Activated CD8-positive, alpha-beta memory T cell treated with anti-CD3 and anti-CD28 coated beads, Interleukin-2, amount 50 U/mL, for 48 hours (primary cell): ENCODE measurements at places on chromosomes 2 and 18.

- no peak for DNase-seq
Observed at GRCh38 chr2:22521620-22522019, 863.4 kb upstream of the KLHL29 start.

DNA sequence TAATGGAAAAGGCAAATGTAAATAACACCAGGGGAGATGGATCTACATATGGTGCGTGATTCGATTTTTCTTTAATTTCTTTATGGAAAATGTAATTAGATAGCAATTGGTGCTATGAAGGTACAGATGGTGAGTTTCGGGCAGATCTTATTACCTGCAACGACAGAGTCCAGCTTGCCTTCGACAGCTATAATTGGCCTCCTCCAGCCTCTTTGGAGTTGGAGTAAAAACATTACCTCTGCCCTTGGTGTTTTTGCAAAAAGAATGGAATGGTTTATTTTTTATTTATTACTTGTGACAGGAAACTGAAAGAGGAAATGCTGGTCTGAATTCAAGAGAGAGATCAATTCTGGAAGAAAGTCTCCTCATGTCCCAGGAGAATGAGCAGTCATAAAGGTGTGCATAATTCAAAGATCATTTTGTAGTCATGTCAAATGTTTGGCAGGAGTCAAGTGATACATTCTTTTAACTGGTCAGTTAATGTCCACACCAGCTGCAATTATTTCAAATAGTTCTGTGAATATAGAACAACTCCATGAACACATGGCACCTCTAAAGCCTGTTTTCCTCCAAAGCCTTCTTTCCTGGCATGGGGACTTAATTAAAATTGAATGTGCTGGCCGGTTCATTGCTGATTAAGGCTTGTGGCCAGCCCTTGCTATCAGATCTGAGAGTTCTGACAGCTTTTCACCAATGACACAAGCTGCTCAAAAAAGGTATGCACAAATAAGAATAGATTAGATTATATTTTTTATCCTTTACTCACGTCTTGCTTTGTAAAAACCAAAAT, 46.9 kb upstream of the KCNH7 start:
- no peak for DNase-seq

DNA sequence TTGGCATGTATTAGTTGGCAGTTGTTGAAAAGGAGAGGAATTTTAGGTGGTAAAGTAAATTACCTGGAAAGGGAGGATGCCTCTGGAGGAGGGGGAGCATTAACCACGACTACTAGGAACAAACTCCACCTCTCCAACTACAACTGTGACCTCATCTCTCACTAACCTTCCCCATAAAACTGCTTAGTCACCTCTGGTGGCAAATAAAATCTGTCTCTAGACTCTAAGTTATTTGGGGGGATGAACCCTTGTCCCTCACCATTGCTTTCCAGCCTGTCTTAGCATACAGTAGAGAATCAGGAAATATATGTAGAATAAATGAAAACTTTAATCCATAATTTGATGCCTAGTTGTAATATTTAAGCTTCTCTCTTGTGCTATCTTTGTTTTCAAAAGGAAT, 27.6 kb upstream of the MYO1B start:
- no peak for DNase-seq

- DNase-seq, result peak; percentile 66
Observed at GRCh38 chr2:2057125-2057721, 273.9 kb downstream of the MYT1L start.

GRCh38 chr2:227020416-227020815, 143.6 kb downstream of the COL4A4 start:
- DNase-seq, result no peak

- no peak for DNase-seq
Observed at GRCh38 chr2:173676647-173677046, 288.5 kb downstream of the SP3 start.

- DNase-seq, result no peak
Observed at GRCh38 chr2:205636549-205637319, 45.6 kb upstream of the NRP2 start.

DNA sequence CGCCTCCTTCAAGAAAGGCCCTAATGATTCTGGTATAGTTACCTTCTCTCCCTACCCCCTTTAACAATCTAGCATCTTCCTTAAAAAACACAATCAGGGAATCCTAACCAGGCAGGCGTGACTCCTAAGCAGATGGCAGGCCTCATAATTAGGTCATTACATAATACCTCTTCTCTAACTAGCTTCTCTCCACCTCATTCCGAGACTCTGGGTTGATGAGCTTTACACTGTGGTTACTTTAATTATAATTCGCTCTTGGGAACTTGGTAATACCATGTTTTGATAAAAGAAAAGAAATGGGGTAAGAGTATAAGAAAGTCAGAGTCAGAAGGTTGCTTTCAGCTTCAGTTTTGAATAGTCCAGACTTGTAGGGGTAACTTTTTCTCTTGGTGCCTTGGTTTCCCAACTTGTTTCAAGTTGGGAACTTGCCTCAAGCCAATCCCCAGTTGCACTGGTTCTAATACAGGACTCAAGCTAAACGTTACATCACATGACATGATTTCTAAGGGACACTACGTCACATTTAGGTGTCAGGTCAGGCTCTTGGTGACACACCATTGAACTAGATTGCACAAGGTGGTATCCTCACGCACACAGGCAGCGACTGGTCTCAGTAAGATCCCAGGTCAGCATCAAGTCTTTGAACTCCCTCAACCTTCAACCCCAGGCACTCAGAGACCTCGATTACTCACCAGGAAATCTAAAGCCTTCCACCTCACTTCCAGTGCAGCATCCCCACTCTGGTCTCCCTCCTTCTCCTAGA, 59.2 kb downstream of the AAK1 start:
- no peak for DNase-seq

GRCh38 chr2:62550461-62550860, 44.5 kb upstream of the TMEM17 start:
- no peak for DNase-seq

GRCh38 chr18:61998335-61998734, 105.5 kb upstream of the RNF152 start:
- no peak for DNase-seq

DNA sequence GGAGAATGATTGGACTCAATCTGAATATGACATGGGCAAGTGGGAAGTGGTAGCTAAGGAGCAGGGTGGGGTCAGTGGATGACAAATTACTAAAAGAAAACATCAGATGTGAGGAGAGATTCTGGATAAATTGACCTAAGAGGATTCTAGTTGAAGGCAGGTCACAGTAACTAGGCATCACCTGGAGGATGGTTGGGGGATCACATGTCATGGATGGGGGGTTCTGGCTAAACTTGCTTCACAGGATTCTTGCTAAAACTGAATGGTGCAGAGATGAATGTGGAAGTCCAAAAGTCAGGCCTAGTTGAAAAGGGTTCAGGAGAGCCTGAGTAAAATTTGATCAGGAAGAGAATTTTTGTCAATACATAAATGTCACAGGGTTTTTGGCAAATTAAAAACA, 18.3 kb downstream of the CLHC1 start:
- no peak for DNase-seq

GRCh38 chr18:14924226-14924625, 176.3 kb downstream of the ANKRD30B start:
- no peak for DNase-seq
